ENCODE measurements at places on chromosomes 2 and 18. TPM values are rescaled to one million over a fixed set of nuclear protein-coding genes. Genes with fewer than 3 reads are reported as not detected.

- peak; percentile 19 for ATAC-seq
Observed at GRCh38 chr2:30503695-30504052, 56.6 kb downstream of the LCLAT1 start.

- ATAC-seq, result peak; percentile 90
Observed at GRCh38 chr2:230441227-230441897, 25.4 kb downstream of the SP100 start.

DNA sequence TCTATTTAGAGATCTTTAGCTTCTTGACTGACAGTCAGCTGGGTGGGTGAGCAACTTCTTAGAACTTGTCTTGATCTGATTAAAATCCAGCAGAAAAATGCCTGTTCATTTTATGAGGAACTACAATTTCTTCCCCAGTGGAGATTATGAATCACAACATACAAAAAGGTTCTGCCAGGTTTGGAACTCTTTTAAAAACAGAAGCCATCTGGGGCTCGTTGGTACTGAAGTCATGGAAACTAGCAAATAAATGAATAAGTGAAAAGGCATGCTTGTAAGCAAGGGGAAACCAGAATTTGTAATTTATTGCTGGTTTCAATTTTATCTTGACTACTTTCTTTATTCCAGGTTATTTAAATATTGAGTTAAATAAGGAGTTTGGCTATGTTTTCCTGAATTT lies 767.4 kb downstream of the MBD2 start:
- no peak for ATAC-seq

DNA sequence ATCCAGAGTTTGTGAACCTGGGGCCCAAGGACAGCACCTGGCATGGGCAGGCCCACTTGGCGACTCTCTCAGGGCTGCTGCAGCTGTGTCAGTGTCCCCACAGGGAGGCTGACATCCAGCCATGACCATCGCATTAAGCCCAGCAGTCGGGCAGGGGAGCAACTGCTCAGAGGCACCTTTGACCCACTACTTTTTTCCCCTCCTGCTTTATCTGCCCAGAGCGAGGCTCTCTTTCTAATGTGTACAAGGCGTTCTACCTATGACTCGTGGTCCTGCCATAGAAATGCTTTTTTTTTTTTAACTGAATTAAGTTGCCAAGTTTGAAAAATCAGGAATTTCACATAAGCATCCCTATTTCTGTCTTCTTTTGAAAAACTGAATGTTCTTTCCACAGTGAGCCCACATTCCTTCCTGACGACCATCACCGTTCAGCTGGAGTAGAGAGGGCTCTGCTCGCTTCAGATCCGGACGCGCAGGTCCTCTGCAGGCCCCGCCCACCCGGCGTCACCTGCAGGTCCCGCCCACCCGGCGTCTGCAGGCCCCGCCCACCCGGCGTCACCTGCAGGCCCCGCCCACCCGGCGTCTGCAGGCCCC lies 403 bp upstream of the CLUL1 start:
- ATAC-seq, result peak; percentile 80

- ATAC-seq, result no peak
Observed at GRCh38 chr18:23648940-23649607, 13.6 kb downstream of the ANKRD29 start.

DNA sequence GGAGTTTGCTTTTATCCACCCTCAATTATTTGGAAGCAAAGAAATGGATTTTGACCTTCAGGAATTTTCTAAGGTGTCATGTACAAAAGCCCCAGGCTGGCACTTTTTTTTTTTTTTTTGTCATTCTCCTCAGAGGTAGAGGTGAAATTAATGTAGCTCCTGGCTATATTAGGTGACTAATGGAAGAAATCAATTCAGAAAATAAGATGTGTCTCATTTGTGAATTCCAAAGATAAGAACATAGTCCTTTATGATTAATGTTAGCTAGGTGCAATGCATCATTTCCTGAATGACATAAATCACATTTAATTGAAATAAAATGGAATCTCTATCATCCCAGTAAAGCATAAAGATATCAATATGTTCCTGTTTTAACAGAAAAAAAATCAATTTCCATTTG lies 477.6 kb downstream of the FBXO15 start:
- ATAC-seq, result no peak

DNA sequence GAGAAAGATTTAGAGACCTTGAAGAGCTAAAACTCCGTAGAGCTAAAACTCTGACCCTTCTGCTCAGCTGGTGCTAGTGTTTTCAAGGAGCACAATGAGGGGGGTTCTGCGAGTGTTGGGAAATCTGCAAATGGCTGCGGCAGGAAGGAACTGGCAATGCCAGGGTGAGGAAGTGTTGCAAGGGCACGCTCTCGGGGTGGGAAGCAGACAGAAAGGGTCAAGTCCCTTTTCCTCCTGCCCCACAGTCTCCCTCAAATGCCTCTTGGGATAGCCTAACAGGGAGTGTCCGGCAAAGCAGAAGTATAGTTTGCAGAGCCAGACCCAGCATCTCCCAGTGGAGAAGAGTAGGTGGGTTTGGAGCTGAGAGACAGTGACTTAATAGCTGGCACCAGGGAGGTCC lies 60.5 kb downstream of the NCAPH start:
- no peak for ATAC-seq

DNA sequence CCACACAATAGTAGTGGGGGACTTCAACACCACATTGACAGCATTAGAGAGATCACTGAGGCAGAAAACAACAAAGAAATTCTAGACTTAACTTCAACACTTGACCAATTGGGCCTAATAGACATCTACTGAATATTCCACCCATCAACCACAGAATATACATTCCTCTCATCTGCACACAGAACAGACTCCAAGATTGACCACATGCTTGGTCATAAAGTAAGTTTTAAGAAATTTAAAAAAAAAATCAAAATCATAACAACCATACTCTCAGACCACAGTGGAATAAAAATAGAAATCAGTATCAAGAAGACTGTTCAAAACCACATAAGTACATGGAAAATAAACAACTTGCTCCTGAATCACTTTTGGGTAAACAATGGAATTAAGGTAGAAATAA lies 9.0 kb upstream of the FLACC1 start:
- no peak for ATAC-seq

DNA sequence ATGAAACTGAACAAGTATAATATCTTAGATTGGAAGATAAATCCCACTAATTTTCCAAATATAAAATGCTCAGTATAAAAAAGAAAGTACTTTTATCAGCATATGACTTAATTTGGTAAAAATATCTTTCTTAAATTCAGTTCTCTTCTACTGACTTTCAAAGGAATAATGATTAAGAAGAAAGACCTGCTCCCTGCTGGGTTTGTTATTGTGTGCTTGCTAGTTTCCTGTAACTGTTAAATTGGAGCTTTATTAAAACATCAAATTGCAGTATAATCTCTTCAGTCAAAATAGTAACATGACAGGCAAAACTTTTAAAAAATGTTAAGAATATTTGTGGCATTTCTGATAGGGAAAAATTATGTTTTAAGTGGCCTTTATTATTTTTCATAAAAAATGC lies 1317.4 kb upstream of the CDH2 start:
- ATAC-seq, result no peak

DNA sequence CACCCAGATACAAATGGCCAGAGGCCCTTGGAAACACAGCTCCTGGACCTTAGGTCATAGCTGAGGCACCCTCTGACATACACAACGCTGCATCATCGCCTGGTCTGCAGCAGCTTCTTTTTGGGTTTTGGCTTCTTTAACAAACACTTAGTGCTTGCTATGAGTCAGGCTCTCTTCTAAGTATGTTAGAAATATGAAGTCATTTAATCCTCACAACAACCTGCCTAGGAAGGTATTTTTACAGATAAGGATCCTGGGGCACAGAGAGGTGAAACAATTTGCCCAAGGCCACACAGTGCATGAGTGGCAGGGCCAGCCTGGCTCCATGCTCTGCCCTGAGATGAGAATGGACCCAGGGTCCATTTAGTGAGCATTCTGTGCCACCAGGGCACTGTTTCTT lies 96.6 kb downstream of the TMEM17 start:
- ATAC-seq, result peak; percentile 49

DNA sequence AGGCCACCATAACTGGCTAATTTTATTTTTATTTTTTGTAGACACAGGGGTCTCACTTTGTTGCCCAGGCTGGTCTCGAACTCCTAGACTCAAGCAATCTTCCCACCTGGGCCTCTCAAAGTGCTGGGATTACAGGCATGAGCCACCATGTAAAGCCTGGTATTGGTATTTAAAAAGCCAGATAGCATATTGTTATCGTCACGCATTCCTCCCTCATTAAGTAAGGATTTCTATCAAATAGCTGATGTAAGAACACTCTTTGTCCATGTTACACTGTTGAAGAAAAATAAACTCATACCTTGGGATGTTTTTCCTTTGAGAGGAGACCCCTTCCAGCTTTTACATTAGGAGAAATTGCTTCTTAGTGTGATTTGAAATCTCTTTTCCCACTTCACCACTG lies 39.2 kb upstream of the DARS1 start:
- ATAC-seq, result no peak

DNA sequence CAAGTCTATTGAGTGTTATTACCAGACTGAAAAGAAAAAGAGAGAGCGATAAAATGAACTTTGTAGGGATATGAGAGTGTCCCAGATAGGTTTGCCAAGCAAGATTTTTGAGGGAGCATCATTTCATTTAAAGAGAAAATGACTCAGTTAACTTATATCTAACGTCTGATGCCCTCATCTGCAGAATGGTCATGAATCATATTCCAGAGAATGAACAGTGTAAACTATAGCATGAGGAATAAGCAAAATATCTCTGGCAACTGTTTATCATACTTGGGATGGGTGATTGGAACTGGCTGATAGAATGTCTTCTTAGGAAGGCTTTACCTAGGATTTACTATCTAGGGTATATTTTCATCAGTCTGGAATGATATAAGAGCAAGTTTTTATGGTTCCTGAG lies 289.4 kb downstream of the CMPK2 start:
- no peak for ATAC-seq

DNA sequence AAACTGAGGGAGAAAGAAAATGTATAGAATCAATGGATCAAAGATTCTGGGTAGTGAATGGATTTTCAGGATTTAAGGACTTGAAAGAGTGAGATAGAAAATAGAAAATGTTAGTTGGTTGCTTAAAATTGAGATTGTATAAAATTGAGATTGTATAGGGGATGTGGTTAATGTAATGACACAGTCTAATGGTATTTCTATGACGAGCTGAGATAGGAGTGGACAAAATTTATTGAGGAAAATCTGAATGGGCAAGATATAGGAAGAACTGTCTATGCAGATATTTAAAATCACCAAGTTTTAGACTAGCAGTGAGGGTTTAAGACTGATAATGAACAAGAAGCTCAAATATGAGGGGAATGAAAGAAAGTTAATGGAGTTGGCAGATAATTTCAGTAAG lies 406.6 kb downstream of the NYAP2 start:
- ATAC-seq, result no peak

DNA sequence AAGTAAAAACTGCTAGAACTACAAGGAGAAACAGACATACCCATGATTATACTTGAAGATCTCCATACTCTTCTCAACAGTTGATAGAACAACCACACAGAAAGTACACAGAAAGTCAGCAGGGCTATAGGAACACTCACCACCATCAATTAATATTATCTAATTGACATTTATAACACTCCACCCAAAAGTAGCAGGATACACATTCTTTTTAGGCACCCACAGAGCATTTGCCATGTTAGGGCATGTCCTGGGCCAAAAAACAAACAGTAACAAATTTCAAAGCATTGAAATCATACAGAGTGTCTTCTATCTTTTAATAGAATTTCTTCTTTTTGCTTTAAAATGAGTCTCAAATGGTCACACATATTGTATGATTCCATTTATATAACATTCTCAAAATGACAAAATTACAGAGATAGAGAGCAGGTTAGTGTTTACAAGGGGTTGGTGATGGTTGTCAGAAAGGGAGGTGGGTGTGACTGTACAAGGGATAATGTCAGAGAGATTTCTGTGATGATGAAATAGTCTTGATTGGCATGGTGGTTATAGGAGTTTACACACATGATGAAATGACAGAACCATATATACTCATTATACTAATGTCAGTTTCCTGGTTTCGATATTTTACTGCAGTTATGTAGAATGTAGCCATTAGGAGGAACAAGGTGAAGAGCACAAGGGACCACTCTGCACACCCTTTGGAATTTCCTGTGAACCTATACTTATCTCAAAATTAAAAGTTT lies 82.8 kb downstream of the NCK2 start:
- peak; percentile 91 for ATAC-seq

GRCh38 chr2:128032092-128032491 lies 4.2 kb upstream of the SAP130 start:
- no peak for ATAC-seq

DNA sequence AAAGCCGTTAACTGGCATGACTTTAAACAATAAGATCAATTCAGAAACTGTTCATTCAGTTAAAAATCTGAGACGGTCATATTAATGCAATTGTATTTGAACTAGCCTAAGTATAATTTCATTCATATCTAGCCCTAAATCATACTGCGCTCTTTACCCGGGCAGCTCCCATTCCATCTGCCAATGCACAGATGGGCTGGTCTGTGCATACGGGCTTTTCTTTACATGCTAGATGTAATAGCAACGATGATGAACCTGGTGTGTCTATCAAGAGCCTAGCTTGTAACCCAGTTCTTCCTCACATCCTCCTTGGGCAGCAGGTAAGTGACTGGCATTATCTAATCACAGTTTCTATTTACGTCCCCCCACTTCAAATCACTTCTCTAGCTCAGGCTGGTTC lies 631.5 kb upstream of the KLHL29 start:
- ATAC-seq, result no peak

DNA sequence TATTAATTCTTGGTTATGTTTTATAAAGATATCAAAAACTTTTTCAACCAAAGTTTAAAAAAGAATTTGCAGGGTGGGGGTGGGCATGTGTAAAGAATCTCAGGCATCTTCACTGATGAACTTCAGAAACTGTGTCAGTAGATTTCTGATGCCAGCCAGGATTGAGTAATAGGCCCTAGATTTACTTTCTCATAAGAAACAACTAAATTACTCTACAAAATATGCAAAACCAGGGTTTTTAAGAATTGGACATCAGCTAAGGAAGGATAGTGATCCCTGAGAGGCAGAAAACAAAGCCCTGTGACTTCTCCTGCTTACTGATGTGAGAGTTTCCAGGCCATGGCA lies 11.9 kb upstream of the IL1R1 start:
- no peak for ATAC-seq

UGT1A10 gene
- not detected for total RNA-seq

LBX2 gene
- total RNA-seq, result 1.3 TPM

PGAP1 gene
- total RNA-seq, result 41.6 TPM

Measured in activated T-helper 17 cell treated with anti-CD3 and anti-CD28 coated beads, Interleukin-2, amount 50 U/mL, for 72 hours (primary cell).